T-helper 2 cell treated with Interferon-gamma antibody and Interleukin-4, amounts not matched to agents 5 μg/mL and 100 μg/mL, for 36 hours (primary cell): ENCODE measurements at places on chromosomes 3 and 15.

- DNase-seq, result no peak
Observed at GRCh38 chr3:144344925-144345548, 373.4 kb downstream of the DIPK2A start.

DNA sequence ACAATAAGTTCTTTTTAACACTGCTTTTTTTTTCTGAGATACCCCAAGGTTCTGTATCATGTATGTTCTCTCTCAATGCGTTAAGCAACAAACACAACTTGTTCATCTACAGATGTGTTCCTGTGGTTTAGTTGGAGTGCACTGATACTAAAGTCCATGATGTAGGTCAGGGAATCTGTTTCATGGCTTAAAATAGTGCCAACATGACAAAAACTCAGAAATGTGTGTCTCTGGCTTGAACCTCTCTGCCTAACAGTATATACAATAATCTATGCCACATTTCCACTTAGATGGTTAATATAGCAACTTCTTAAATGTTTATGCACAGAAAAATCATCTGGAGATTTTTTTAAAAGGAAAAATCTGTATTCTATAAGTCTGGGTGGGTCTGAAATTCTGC is 51.1 kb downstream of the TM4SF18 start:
- no peak for DNase-seq

- DNase-seq, result no peak
Observed at GRCh38 chr15:29805043-29805707, 17.1 kb downstream of the TJP1 start.

DNA sequence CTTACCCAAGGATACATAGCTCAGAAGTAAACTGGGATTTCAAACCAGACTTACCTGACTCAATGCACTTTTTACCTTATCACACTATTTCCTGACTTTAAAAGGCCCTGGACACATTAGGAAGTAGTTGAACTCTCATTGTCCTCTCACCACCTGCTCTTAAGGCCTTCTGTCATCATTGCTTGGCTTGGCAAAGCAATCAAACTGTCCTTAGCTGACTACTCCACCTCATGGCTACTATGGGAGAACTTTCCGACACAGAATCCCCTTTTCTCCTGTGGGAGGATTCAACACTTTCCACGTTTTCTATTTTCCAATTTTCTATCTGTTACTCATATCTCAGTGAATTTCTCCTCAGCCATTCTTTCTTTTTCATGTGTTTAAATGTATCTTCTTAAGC is 55.4 kb downstream of the ZNF148 start:
- no peak for DNase-seq

GRCh38 chr3:29679944-29680343 is 399.1 kb downstream of the RBMS3 start:
- DNase-seq, result no peak

DNA sequence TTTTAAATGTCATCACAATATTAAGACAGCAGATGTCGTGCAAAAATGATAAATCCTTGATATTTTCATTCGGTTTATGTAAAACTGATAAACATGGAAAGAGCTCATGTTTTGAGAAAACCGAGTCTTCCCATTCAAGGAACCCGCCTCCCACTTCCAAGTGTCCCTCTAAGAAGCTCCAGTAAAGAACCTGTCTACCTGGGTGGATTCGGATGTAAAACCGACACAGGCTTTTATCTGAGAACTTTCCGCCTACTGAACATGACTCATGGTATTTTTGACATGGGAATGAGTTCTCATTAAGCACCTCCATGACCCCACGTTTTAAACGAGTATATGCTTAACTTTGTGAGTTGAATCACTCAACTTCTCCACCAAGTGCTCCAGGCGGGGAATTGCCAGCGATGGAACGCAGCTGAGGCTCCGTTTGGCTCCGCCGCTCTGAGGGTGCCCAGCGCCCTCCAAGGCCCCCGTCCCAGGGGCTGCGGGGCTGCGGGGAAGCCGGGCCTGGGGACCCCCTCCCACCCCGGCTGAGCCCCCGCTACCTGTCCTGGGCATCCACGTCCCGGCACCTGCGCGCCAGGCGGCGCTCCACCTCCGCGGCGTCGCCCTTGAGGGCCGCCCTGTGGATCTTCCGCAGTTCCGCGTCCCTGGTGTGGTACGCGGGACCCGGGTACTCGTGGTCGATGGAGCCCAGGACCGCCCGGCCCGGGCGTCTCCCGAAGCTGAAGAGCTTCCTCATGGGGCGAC is 119.9 kb downstream of the LMLN start:
- DNase-seq, result peak; percentile 62

- DNase-seq, result no peak
Observed at GRCh38 chr3:141231952-141232823, 563 bp downstream of the PXYLP1 start.

GRCh38 chr3:9130345-9131305 is 118.8 kb downstream of the SRGAP3 start:
- DNase-seq, result no peak

DNA sequence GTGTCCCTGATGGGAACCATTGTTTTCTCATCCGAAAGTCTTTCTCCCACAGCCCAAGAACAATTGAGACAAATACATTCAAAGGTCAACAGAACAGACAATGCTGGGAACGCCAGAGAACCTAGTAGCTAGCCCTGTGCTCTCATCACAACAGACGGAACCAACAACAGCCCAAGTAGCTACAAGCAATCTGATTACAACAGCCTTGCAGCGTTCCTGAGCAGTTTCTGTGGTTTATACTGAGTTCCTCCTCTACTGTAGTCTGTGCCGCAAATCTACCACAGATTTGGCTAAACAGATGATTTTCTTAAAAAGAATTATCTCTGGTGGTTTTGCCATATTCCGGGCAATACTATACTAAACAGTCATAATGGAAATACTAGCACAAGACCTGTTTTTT is 435.6 kb downstream of the MECOM start:
- DNase-seq, result peak; percentile 35

DNA sequence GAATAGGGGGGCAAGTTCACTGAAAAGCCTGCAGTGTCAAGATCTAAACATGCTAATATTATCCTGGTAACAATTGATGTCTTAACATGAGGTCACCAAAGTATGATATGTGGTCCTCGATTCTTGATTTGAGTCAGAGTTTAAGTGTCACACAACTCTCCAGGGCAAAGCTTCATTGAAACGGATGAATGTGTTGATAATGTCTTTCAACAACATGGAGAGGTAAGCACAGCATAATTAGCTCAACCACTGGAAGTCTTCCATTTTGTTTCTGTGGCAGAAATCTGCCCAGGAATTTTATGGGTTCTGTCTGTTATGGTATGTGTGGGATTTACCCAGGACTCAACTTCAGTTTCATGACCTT is 591.5 kb downstream of the ZNF385D start:
- no peak for DNase-seq

DNA sequence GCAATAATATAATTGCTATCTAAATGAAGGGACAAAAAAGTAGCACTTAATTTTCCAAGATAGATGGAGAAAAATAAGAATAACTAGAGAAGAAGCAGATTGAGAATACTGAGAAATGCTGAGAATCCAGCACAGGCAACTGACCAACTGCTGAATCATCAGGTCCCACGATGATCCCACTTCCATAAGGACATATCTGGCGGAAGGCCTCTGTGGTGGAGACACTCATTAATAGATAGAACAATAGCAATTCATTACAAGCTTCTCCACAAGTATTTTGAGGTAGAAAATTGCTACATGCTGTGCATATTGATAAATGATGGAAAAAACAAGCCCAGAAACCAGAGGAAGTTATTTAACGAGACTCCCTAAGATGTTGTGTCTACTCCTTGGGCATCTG is 105.9 kb downstream of the DUT start:
- DNase-seq, result no peak

GRCh38 chr3:120563356-120564022 is 32.6 kb upstream of the NDUFB4 start:
- no peak for DNase-seq

DNA sequence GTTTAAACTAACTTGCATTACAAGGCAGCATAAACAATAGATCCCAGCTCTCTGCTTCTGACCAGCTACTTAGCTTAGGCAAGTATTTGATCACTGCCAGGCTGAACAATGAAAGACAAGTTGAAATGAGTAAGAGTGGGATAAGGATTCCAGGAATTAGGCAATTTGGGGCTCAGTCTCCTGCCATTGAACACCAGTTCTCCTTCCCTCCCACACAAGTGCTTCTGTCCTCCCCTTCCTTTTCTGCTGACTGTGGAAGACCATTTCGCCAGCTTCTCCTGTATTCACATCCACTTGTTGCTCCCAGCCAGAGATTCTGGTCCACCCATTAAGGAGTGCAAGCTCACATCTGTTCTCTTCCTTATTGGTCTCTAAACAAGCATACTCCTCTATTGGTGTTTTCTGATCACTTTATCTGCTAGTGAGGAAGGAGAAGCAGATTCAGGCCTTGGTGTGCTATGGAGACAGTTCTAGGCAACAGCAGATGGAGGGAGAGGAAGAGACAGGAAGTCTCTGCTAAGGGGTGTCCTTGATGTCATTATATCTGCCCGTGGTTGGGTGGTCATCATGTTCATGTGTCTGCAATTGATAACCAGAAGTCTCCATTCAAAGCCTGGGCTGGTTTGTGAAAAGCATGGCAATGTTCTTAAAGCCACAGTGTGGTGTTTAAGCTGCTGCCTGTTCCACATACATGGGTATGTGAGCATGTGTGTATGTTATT is 121.5 kb downstream of the PLCL2 start:
- DNase-seq, result no peak

DNA sequence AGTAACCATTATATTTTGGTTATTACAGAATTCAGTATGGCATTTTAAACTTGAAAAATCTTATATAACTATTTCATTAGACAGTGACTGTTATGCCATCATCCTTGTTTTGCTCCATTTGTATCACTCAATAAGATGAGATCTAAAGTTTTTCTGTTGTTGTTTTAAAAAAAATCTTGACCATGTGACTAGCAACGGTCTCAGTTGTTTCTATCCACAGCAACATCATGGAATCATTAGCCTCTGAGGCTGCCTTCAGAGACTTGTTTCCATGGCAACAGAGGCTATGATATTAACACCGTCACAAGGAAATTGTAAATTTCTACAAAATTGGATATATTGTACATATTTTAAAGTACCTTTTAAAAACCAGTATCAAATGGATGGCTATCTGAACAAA is 129.8 kb downstream of the DLG1 start:
- DNase-seq, result no peak

DNA sequence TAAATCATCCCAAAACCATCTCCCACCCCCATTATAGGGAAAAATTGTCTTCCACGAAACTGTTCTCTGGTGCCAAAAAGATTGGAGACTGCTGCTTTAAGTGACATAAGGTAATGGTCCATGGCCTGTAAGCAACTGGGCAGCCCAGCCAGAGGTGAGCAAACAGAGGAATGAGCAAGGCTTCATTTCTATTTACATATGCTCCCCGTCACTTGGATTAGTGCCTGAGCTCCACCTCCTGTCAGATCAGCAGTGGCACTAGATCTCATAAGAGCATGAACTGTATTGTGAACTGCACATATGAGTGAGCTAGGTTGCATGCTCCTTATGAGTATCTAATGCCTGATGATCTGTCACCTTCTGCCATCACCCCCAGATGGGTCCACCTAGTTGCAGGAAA is 1159.8 kb upstream of the ALCAM start:
- DNase-seq, result no peak

DNA sequence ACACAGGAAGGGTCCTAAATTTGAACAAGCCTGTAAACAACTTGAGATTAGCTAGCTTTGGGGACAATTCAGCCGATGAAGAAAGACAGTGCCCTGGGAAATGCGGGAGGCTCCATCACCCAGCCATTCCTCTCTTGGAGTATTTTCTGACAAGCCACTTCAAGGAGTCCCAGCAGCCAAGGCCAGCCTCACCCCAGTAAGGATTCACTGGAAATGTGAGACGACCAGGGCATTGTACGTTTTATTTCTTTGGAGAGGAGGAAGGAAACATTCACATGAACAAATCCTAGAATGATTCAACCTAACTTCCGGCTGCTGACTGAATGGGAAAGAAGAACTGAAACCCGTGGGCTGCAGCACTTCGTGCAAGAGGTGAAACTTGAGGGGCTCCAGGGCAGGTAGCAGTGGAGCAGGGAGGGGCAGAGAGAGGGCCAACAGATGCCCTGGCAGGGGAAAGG is 116.4 kb upstream of the ARHGEF3 start:
- DNase-seq, result peak; percentile 81

GRCh38 chr3:11624704-11625375 is 18.9 kb downstream of the VGLL4 start:
- DNase-seq, result no peak

GRCh38 chr15:83380059-83380458 is 67.1 kb upstream of the SH3GL3 start:
- no peak for DNase-seq

DNA sequence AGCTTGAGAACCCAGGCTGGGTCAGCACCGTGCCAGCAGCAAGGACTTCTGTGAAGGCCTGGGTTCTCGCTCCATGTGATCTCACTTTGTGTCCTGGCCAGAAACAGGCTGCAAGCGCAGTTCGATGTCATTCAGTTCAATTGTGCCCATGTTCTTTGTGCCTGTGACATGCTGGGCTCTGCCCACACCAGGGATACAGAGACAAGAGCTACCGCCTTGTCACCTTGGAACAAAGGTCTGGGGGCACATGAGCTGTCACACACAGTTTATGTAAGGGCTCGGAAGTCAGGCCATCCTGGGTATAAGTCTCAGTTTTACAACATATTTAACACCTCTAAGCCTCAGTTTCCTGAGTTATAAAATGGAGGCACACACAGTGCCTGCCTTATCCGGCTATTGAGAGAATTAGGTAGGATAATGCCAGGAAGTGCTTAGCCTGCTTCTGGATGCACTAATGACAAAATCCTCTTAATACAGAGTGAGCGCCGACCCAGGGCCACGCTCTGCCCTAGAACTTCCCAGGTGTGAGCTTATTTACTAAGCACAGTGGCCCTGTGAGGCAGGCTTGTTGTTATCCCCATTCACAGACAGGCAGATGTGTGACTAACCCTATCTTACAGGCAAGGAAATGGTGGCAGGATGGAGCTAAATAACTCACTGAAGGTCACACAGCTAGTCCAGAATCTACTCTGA is 50.4 kb upstream of the LIMD1 start:
- no peak for DNase-seq

DNA sequence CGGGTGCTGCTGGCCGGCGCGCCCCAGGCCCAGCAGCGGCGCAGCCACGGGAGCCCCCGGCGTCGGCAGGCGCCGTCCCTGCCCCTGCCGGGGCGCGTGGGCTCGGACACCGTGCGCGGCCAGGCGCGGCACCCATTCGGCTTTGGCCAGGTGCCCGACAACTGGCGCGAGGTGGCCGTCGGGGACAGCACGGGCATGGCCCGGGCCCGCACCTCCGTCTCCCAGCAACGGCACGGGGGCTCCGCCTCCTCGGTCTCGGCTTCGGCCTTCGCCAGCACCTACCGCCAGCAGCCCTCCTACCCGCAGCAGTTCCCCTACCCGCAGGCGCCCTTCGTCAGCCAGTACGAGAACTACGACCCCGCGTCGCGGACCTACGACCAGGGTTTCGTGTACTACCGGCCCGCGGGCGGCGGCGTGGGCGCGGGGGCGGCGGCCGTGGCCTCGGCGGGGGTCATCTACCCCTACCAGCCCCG is 777 bp downstream of the LOXL1 start:
- peak; percentile 14 for DNase-seq

- DNase-seq, result no peak
Observed at GRCh38 chr15:40046721-40047414, 7.9 kb upstream of the SRP14 start.

- DNase-seq, result no peak
Observed at GRCh38 chr3:30933478-30934207, 39.2 kb upstream of the GADL1 start.

- peak; percentile 19 for DNase-seq
Observed at GRCh38 chr15:34514251-34514670, 69.2 kb downstream of the GOLGA8B start.
